Stimulated activated CD4-positive, alpha-beta T cell treated with anti-CD3 and anti-CD28 coated beads, Interleukin-1b, Interleukin-23, amount 100 ng/mL, for 1 hour (primary cell): ENCODE measurements at places on chromosomes 1 and 21.

- no peak for DNase-seq
Measured at GRCh38 chr1:149942207-149942606, 5.5 kb upstream of the MTMR11 start.

DNA sequence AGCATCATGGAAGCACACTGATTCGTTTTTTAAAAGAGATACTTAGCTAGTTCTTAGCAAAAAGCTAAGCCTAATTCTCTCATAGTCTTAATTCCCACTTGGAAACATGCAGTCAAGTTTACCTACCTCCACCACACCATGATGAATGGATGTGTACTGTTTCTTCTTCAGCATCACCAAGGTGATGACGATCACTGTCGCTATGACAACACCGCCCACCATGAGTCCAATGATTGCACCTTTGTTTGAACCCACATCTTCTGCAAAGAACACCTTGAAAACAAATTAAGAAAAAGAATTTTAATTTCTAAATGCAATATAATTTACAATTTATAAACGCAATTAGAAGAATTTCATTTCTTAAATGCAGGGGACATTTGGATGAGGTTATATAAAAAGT, 156.8 kb downstream of the GABPA start:
- DNase-seq: no peak

GRCh38 chr1:246949956-246950355, 18.2 kb upstream of the AHCTF1 start:
- no peak for DNase-seq

- DNase-seq: no peak
Measured at GRCh38 chr1:67831850-67832513, 1.3 kb downstream of the GNG12 start.

DNA sequence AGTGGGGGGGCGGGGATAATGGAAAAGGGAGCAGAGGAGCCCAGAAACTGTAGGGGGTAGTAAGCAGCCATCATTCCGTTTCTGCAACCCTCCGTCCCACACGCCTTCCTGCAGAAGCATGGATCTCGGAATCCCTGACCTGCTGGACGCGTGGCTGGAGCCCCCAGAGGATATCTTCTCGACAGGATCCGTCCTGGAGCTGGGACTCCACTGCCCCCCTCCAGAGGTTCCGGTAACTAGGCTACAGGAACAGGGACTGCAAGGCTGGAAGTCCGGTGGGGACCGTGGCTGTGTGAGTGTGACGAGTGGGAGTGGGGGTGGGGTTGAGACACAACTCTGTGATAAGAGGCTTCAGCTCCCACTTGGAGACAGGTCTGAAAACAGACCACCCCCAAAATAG, 706 bp downstream of the CREB3L4 start:
- DNase-seq: no peak

GRCh38 chr1:44775930-44776729, 790 bp downstream of the RPS8 start:
- DNase-seq: no peak

DNA sequence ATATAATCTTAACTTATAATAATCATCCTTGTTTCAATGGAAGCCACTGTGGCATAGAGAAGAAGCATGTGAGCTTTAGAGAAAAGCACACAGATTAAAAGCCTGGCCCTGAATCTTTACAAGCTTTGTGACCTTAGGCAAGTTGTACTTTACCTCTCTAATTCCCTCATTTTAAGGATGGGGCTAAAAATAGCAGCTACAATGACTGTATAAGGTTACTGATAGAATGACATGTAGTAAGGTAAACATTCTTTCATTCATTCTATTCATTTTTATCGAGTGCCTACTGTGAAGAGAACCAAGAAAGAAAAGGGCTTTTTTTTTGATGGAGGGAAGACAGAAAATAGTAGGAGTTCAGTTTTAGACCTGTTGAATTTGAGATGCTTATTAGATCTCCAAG, 25.6 kb downstream of the CDKN2C start:
- no peak for DNase-seq

GRCh38 chr1:65230731-65231481, 78.4 kb upstream of the DNAJC6 start:
- DNase-seq: no peak

- no peak for DNase-seq
Measured at GRCh38 chr1:55369474-55369873, 154.3 kb upstream of the USP24 start.

DNA sequence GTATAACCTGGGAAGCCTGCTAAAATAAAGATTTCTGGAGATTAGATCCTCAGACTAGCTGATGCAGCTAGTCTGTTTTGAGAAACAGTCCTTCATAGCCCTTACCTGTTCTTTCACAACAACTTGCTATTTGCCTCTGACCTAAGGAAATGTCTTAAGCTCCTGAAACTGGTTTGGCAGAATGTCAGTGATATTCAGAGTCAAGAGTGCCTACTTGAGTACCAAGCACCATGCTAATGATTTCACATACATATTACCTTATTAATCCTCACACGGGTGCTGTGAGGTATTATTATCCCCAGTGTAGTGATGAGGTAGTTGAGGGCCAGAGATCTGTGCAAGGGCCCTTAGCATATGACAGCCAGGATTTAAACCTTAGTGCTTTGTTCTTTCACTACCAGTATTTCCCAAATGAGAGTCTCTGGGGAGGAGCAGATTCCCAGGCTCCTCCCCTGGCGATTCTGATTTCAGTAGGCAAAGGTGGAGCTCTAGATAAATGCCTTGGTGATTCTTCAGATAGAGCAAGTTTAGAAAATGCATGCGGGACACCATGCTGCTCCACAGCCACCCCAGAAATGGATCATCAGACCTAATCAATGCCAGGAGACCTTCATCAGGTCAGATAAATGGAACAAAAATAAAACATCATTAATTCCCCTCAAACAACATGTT, 47.4 kb upstream of the WNT2B start:
- no peak for DNase-seq

DNA sequence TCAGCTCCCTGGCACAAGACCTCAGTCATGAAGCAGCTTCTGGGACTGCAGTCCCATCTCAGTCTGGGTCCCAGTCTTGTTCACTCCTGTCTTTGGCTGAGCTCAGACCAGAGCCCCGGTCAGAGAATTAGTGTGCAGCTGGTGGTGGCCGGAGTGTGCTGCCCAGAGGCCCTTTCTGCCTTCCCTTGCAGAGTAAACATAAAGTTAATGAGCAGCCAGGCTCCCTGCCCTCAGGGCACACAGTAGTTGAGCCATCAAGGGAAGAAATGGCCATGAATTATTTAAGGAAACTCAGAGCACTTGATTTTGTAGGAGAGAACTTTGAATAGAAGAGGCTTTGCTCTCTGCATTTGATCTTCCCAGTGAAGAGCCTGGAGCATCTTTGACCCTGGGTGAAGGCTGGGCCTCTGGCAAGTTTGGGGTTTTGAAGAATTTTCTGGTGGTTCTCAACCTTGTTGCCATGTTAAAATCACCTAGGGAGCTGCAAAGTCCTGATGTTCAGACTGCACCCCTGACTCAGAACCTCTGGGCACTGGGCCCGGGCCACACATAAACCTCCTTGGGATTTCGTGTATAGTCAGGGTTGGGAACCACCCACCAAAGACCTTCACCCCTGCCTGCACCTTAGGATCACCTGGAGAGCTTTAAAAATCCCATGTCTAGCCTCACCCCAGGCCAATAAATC, 26.4 kb upstream of the SELENON start:
- DNase-seq: no peak

DNA sequence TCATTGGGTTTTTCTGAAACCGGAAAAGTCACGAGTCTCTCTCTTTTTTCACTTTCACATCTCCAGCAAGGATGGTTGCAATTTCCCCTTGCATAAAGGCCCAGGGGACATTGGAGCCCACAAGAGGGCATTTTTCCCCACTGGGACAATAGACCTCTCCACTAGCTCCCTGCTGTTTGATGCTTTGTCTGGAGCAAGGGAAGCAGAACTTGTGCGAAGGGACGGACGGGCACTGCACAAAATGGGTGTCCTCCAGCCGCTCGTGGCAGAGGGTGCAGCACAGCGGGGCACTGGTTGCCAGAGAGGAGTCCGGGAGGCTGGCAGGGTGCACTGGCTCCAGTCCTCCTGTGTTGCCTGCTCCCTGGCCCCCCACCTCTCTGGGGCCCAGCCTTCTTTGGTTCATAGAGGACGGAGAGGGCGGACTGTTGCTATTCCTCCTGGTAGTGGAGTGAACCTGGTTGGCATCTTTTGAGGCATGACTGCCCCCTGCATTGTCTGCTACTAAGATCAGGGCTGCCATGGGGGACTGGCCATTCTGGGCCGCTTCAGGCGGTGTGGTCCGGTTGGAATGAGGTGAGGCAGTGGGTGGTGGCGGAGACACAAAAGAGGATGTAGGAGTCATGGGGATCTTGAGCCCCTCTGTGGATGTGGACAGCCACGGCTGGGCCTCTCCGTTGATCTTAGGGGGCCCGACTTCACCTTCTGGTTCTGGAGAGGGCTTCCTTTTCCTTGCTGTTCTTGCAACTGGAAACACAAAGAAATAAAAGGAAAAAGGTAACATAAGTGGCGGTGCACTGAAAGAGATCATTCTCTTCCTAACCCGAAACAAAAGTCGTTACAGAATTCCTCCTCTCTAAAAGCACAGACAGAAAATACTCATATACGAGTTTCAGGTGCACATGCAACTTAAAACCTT, 2.6 kb downstream of the IRF2BP2 start:
- no peak for DNase-seq

DNA sequence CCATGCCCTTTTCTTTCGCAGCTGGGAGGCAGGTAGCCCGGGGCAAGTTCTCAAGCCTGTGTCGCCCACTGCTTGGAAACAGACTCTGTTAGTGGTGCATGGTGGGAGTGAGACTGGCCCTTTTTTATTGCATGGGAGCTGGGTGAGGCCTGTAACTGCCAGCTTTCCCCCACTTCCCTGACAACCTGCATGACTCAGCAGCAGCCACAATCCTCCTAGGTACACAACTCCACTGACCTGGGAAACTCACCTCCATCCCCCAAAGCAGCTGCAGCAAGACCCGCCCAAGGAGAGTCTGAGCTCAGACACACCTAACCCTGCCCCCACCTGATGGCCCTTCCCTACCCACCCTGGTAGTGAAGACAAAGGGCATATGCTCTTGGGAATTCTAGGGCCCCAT, 25.8 kb downstream of the PIGP start:
- no peak for DNase-seq

- DNase-seq: no peak
Measured at GRCh38 chr1:175824079-175824478, 80.7 kb upstream of the TNR start.

DNA sequence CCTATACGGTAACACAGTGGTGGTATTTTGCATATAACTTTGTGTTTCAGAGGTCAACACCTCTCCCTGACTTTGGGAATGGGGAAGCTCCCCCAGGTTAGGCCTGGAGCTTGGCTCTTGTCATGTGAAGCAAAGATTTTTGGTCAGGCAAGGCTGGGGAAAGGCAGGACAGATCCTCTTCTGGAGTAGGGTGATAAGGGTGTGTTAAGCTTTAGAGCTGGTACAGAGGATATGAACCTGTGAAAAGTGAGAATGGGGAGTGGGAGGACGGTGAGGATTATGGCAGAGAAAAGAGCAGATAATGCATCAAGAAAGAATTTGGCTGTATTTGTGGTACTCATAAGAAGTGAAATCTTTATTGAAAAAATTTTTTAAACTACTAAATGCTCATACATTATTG, 2.3 kb downstream of the RPF1 start:
- no peak for DNase-seq

DNA sequence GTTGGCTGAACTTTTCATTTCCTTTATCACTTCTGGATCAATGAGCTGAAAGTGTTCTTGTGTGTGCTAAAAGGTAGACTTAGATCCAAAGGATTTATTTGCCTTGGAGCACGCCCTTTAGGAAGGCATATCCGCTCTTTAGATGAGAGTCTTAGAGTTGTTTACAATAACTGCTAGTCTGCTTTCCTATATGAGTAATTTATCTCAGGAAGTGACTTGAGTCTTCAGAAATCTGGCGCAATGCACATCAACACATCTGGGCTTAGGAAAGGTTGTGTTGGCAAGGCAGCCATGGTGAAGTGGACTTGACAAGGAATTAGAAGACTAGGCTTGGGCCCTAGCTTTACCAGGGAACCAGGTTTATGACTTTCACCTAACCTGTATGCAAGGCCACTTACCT, 204.1 kb upstream of the PTGFR start:
- no peak for DNase-seq

GRCh38 chr1:153616917-153617311, 789 bp upstream of the S100A14 start:
- DNase-seq: no peak

- no peak for DNase-seq
Measured at GRCh38 chr1:187911820-187912219, 1083.1 kb downstream of the PLA2G4A start.

DNA sequence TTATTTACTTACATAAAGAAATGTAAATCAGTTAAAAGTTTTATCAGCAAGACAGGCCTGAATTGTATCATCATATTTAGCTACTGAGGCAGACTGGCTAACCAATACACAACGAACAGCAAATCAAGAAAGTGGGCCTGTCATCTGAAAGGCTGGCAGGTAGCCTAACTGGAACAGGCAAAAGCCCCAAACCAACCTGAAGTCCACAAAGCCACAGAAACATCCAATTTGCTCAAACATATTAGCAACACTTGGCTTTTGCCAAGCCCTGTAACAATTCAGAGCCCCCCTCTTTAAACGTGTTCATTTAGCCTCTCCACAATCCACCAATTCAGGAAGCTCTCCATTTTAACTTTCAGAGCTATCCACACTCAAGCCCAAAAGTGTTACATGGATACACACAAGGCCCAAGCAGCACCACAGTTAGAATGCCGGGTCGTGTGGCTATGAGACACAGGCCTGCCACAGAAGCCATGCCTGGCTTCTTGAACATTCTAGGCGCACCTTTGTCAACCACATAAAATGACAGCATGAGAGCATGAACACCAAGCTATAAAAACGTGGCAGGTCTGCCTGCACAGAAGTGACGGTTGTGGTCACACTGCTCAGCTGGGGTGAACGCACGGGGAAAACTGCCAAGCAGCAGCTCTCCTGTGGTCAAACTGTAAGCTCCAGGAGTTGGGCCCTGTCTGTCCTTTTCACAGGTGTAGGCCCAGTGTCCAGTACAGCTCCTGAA, 49.3 kb downstream of the CD34 start:
- DNase-seq: no peak

DNA sequence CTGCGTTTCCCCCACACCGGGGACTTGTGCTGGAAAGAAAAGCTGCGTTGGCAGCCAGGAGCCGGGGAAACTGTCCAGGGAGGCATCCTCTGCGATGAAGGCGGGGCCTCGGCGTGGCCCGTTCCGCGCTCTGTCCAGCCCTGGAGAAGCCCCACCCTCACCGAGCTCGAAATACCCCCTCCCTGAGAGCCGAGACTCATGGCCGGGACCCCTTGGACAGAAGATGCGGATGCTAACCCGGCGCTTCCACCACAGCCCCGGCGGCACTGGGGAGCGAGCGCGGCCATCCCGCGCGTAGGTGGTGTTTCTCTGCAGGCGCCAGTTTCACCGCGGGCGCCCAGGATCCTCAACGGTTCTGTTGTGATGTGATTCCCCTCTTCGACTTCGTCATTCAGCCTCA, 31.6 kb downstream of the PDE9A start:
- no peak for DNase-seq

DNA sequence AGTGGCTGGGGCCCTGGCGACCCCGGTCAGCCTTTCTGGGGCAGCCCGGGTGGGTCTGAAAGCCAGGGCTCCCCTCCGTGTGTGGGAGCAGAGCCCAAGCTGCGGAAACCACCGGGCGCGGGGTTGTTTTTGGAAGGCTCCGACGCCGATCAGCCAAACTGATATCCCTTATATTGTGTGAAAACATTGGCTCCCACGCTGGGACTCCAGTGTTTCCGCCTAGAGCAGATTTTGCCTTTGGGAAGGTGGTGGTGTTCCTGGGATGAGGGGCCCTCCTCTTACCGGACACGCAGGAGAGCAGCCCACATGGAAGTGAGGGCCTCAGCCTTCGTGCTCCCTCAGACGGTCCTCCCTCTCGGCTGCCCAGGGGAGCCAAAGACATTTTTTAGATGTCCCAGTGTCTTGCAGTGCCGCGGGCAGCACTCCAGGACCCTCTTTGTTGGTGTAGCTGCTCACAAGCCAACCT, 54.3 kb downstream of the NGF start:
- DNase-seq: no peak
